Stimulated activated CD4-positive, alpha-beta T cell treated with anti-CD3 and anti-CD28 coated beads, Interleukin-4, amount 100 ng/mL, for 1 hour (primary cell): ENCODE measurements at places on chromosomes 7 and 10.

DNA sequence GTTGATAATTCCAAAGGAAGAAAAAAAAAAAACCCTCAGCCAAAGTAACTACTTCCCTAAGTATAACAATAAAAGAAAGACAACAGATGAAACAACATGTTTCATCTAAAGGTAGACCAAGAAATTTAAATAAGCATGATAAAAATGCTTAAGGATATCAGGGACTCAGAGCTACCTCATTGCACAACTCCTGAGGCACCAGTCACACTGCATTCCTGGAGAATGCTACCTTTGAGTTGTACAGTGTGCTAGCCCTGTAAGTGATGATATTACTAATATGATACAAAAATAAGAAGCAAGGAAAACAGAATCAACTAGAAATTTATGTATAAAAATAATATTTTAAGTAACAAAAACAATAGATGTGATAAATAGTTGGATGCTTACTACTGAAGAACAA, 29.5 kb upstream of the C7orf33 start:
- no peak for DNase-seq

DNA sequence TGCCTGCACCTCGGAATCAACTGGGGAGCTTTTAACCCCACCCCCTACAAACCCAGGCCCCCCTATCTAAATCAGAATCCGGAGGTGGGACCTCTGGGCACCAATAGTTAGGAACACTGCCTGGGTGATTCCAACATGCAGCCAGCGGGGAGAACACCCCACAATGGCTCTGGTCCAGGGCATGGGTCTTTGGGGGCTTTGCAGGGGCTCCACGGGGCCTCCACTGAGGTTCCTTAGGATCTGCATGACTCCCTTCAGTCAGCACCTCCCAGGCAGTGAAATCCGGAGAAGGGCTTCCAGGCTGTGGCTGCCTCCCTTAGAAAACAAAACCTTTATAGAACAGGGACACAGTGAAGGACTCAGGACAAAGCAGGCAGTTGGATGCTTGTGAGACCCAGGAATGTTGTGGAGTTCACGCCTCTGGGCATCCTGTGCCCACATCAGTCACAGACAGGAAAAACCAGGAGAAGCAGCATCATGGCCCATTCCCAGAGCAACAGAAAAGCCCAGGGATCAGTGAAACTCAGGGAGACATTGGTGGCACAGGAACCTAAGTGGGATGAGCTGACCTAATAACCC, 16.5 kb upstream of the AOC1 start:
- DNase-seq = no peak

DNA sequence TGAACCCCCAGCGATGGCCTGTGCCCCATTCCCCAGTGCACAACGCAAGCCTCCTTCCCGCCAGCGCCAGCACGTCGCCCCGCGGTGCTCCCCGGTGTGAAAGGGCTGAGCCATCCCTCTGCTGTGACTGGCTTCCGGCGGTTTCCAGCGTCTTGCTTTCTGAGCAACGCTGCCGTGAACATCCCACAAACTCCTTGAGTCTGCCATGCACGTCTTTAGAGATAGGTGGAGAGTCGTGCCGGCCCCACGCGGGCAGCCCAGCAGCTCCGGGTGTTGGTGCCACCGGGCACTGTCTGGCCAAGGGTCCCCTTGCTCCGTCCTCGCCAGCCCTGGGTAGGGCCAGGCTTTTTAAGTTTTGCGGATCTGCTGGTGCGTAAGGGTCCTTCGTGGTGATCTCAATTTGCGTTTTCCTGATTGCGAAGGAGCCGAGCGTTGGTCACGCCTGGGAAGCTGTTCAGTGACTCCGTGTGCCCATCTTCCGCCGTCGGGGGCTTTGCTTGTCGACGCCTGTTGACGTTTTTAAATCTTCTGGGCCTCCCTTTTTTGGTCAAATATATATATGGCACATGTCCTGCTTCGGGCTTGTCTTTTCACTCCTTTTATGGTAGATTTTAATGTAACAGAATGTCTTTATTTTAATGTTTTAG, 70.6 kb downstream of the FOXL3 start:
- peak; percentile 56 for DNase-seq

- DNase-seq = no peak
Observed at GRCh38 chr7:112503361-112503972, 22.7 kb downstream of the LSMEM1 start.

GRCh38 chr10:61051344-61051743, 107.4 kb upstream of the RHOBTB1 start:
- DNase-seq = no peak

GRCh38 chr10:78829565-78829964, 239.2 kb upstream of the ZMIZ1 start:
- no peak for DNase-seq

GRCh38 chr10:71316056-71316785, 2.8 kb upstream of the SLC29A3 start:
- DNase-seq = no peak

DNA sequence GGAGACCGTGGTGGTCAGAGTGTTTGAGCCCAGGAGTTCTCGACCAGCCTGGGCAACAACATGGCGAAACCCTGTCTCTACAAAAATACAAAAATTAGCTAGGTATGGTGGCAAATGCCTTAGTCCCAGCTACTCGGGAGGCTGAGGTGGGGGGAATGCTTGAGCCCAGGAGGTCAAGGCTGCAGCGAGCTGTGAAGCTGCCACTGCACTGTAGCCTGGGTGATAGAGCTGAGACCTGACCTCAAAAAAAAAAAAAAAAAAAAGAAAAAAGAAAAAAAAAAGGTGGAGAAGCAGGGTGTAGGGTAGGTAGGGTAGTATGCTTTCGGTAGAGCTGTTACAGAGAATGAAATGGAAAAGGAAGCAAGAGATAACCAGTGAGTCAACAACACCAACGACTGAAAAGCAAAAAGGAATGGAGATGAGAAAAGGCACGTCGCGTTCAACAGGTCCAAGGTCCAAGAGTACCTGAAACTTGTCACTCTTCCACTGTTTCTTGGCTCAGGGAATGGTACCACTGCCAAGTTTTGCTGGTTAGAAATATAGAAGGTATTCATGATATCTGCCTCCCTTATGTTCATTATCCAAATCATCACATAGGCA, 4.3 kb upstream of the RSBN1L start:
- no peak for DNase-seq

DNA sequence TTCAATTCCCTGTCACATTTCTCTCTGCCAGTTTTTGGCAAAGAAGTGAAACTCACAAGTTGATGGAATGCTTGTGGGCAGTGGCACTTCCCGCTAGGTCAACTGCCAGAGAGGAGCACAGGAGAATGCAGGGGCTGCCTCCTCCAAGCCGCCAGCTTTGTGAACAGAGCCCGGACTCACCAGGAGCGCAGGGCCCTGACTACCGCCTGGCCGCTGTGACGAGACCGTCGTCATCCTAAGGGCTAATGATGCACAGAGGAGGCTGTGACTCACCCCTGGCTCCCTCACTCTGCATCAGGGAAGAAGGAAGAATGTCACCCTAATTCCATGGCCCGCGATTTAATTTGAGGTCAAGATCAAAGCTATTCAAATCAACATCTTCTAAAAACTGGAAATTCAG, 123.9 kb downstream of the TAX1BP1 start:
- DNase-seq = no peak

DNA sequence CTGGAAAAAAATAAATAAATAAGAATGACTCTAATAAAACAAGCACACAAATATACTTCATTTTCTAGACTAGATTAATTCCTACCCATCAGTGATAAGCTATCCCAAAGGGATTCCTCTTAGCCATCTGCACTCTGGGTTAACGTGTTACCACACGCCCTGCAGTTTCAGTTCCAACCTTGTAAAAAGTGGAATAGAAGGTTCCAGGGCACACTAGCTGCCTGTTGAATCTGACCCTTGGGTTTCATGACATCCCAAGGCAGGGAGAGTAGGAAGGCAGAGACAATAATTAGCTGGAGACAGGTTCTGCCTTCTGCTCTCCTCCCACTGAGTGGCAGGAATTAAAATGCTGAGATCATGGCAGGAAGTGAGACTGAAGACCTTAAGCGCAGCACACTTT, 33.5 kb downstream of the SLC37A3 start:
- no peak for DNase-seq

- no peak for DNase-seq
Observed at GRCh38 chr10:103181244-103181643, 11.8 kb downstream of the NT5C2 start.

- no peak for DNase-seq
Observed at GRCh38 chr10:63256009-63256773, 123.1 kb downstream of the NRBF2 start.
